ENCODE measurements at places on chromosomes 3 and 15.

- no peak for DNase-seq
Observed at GRCh38 chr15:79370716-79371115, 59.8 kb downstream of the TMED3 start.

GRCh38 chr3:143413372-143413771, 293.8 kb downstream of the CHST2 start:
- no peak for DNase-seq

DNA sequence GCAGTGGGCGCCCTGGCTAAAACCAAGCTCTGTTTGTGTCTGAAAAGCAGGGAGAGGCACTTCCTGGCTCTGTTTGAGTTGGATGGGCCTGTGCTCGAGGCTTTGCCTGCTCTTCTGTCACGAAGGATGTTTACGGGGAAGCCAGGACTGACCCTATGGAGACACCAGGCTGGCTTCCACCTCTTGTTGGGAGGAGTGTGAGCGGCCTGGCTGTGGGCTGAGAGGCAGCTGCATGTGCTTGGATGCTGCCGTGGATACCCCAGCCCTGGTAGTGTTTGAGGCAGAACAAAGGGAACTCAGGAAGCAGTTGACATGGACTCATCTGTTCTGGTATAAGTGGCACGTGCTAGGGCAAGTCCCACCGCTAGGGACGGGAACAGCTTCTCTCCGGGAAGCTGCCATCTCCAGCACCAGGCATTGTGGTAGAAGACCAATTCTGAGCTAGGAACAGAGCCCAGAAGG, 17.6 kb upstream of the SLC41A3 start:
- no peak for DNase-seq

GRCh38 chr3:14520149-14520548, 20.0 kb downstream of the GRIP2 start:
- DNase-seq = no peak

- DNase-seq = no peak
Observed at GRCh38 chr3:14230729-14231128, 52.1 kb downstream of the LSM3 start.

GRCh38 chr3:102449341-102449740, 14.5 kb downstream of the ZPLD1 start:
- peak; percentile 13 for DNase-seq

DNA sequence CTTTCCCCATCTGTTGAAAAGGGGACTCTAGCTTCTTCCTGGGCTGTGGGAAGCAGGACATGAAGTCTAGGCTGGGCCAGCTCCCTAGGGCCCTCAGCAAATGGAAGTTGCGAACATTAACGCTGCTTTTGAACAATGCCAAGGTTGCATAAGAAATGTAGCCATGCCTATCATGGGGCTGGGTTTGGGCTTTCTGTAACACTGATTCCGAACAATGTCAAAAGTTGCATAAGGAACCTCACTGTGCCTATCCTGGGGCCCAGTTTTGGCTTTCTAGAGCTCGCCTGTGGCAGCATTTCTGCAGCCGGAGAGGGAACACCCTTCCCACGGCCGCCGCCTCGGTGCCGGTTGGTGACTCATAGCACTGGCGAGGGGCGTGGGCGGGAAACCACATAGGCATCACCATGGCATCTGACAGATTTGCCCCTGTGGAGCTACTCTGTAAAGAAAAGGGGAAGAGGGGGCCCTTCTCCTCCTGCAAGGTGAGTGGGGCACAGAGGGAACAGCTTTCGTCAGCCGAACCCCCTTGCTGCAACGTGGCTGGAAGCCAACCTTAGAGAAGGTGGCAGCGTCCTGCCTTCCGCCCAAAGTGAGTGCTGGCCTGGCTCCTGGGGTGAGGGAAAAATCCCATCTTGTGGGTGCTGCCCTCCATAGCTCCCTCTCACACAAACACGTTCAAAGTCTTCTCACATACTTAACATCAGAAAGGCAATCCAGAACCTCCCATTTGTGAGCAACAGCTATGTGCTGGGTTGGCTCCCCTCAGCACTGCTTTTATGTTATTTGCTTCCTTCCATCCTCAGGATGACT, 46.6 kb upstream of the ATP2B2 start:
- DNase-seq = peak; percentile 96

- no peak for DNase-seq
Observed at GRCh38 chr15:38796589-38796988, 232.0 kb upstream of the RASGRP1 start.

GRCh38 chr15:59686389-59686788, 2.7 kb downstream of the BNIP2 start:
- DNase-seq = no peak

GRCh38 chr15:100339999-100340398, 1.8 kb downstream of the ADAMTS17 start:
- DNase-seq = no peak

GRCh38 chr15:33822479-33822878, 145.8 kb upstream of the CHRM5 start:
- no peak for DNase-seq

- no peak for DNase-seq
Observed at GRCh38 chr15:74884428-74885223, 5.2 kb upstream of the MPI start.

GRCh38 chr3:126389112-126389793, 5.5 kb upstream of the CFAP100 start:
- DNase-seq = peak; percentile 82

DNA sequence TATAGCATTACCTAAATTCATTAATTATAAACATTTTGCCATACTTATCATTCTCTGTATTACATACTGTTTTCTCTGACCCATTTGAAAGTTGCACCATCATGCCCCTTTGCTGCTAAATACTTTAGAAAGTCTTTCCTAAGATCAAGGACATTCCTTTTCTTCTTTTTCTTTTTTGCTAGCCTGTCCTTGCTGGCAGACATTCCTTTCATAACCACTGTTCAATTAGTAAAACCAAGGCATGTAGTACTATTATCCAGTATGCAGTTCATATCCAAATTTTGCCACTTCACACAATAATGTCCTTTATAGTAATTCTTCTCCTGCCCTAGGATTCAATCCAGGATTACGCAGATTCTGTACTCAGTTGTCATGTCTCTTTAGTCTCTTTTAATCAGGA, 321.0 kb upstream of the C2CD4B start:
- no peak for DNase-seq

DNA sequence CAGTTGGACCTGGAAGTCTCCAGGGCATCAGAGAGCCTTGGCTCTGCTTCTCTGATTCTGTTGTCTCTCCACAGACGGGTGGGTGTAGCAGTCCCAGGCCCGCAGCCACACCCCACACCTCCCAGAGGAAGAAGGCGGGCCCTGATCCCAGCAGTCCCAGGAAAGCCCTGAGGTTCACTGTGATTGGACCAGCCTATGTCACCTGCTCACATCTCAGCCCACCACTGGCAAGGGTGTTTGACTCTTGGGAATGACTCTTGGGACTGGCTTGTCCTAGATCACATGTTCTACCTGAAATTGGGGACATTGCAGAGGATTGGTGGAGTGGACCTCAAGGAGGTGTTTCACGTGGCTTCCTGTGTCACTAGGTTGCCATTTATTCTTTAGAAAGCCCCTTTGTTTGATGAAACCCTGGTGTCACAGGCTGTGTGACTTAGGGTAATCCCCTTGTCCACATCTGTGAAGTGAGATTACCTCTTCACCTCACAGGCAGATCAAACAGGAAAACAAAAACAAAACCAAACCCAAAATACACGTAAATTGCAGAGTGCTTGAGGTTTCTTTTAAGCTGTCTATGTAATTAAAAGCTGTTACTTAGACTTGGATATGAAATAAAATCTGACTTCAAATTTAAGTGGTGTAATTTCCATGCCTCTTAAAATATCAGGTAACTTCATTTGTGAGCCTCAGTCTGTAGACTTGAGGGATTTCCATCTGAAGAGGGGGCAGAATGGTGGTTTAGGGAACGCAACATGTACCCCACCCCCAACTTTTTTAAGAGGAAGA, 26.7 kb downstream of the FLNB start:
- DNase-seq = no peak

DNA sequence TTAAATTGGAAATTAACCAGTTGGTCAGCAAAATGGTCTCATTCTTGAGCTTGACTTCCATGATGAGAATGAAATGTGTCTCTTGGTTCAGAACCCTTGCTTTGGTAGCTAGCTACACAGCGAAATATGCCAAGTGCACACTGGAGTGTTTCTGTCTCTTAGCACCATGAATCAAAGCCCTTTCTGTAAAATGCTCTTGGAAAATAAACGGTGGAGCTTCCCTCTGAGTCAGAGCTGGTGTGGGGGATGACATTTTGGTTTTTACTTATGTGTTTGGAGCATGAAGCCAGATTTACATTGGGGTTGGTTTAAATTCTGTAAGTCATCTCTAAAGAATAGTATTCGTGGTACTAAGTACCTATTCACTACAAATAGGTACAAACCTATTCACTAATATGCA, 85.1 kb upstream of the NANOGP8 start:
- DNase-seq = no peak

GRCh38 chr15:44385344-44385942, 42.0 kb upstream of the CTDSPL2 start:
- no peak for DNase-seq

DNA sequence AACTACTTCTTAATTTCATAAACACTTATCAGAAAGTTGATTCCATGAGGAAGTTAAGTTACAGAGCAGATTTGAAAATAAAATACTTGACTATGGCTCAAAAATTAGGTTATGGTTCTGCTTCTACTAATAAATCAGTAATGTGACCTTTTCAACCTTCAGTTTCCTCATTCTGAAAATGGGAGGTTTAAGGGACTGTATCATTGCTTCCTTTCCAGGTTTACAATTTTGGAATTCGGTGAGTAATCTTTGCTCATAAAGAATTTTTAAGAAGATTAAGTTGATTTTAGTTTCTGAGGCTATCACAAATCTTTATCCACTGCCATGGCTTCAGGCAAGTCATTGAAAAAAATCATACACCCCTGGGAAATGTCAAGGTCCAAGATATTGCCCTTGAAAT, 1061.2 kb downstream of the DIPK2A start:
- no peak for DNase-seq

DNA sequence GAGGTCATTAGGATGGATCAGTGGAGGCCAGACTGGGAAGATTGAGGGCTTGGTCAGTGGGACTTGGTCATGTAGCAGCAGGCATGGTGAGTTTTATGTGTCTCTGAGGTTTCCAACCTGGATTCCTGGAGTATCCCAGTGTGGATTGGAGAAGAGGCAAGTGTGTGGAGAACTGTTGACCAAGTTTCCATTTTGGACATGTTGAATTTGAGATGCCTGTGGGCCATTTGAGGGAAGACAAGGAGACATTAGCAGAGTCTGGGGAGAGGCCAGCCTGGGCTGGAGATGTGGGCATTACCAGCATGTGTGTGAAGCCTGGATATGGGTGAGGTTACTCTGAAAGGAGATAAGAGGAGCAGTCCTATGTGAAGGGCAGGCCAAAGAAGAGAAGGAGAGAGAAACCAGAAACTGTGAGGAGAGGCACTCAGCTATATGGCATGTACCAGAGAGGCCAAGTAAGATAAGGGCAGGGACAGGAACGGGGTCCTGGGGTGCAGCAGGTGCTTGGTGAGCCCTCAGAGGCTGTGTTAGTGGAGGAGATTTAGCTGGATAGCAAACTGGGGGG, 4.3 kb downstream of the SLC25A38 start:
- DNase-seq = no peak

- no peak for DNase-seq
Observed at GRCh38 chr15:38202361-38202760, 50.3 kb upstream of the SPRED1 start.

GRCh38 chr15:100835636-100836035, 44.0 kb upstream of the ALDH1A3 start:
- DNase-seq = no peak

GRCh38 chr3:159887168-159887567, 101.5 kb upstream of the IL12A start:
- DNase-seq = no peak

DNA sequence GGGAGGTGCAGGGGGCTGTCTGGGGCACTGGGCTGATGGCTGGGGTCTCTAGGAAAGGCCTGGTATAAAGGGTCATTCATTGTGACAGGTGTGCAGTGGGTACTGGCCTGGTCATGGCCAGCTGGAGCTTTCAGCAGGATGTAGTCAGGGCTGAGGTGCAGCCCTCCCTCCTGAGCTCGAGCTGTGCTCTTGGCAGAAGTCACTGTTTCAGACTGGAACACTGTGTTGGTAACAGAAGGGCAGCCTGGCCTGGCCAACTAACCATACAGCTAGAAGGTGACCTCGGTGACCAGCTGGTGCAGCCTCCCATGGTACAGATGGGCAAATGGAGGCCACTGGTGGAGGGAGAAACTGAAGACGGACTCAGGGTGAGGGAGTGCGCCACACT, 34.4 kb upstream of the LCTL start:
- no peak for DNase-seq

DNA sequence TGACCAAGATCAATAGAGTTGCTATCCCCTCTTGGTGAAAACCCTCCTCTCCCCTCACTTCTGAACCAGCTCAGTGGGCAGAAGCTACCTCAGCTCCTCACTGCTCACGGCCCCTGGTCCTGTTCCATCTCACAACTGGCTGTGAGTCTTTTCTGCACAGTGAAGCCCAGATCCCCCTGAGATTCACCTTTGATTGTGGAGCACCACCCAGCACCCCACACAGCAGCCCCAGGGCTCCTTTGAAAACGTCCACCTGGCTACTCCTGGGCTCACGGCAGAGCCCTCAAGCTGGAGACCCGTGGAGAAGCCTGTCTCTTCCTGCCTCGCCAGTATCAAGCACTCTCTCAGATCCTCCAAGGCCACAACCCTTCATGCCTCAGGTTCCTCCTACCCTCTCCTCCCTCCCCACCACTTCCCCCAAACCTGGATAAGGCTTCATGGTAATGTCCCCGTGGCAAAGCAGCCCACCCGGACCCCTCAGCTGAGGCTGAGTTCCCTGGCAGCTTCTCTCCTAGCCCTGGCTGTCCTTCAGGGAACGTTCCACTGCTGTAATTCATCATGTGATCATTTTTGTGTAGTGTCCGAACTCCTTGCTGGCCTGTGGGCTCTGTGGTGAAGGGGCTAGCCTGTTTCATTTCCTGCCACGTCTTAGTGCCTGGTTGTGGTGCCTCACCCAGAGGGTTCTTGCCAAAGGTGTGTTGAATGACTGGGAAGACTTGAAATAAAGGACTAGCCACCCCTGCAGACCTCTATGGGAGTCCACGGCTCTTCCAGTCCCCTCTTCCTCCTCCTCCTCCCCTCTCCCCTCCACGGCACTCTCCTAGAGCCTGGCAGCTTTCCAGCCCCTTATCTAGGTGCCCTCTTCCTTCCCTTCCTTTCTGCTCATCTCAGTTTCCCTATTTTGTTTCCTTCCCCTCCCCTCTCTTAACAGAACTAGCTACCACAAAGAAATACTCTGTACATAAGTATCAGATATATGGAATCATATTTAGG, 44.5 kb downstream of the KY start:
- no peak for DNase-seq

DNA sequence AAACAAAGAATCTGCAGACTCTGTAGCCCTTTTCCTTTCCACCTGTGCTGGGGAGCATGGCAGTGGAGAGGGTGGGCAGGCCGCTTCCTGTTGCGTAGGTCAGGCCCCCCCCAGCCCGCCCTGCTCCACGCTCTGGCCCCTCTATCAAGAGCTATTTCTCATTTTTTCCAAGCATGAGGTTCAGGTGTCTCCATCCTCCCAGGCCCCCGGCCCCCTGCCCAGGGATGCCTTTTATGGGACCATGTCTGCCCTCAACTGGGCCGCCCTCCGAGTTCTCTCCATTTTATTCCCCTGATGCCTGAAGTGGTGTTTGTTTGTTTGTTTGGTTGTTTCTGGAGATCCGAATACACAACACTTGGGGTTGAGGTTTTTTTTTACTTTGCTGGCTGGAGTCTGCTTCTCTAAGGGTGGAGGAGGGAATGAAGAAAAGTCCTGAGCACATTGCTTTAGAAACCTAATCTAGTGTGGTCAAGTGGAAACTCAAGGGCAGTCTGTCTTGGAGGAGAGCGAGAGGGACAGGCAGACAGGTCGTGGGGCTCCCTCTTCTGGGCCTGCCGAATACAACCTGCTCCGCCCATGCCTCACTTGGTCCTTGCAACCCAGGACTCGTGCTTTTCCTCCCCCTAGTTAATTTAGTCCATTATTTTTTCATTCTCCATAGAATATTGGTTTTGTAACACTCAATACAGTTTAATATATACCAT, 176.5 kb upstream of the LYSMD4 start:
- peak; percentile 13 for DNase-seq
